ENCODE measurements at places on chromosomes 11 and 22.

DNA sequence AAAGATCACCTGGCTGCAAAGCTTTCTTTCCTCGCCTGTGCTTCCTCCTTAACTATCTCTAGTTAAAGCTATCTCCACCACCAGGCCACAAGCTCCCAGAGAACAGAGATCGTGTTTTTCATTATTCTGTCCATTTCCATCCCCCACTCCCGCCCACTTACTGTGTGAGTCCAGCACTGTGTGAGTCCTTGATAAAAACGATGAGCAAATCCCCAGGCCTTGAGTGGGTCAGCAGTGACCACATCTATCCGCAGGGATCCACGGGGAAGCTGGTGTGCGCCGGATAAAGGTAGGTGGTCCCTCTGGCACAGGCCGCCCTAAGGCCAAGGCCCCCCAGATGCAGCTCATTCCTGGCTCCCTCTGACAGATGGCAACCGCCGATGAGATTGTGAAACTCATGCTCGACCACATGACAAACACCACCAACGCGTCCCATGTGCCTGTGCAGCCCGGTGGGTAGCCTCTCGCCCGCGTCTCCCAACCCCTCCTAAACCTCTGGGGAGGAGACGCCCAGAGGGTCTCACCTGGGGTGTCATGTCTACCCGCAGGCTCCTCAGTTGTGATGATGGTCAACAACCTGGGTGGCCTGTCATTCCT is 9.3 kb downstream of the TKFC start:
- no peak for DNase-seq

- no peak for DNase-seq
These were observed 15.7 kb downstream of the DTX4 start for GRCh38 chr11:59187587-59187986.

- DNase-seq: no peak
These were observed 51.1 kb upstream of the LMO2 start for GRCh38 chr11:33942954-33943353.

GRCh38 chr11:67687986-67688385 is 13.6 kb upstream of the ALDH3B2 start:
- DNase-seq: no peak
